ENCODE measurements at places on chromosomes 4 and X.

DNA sequence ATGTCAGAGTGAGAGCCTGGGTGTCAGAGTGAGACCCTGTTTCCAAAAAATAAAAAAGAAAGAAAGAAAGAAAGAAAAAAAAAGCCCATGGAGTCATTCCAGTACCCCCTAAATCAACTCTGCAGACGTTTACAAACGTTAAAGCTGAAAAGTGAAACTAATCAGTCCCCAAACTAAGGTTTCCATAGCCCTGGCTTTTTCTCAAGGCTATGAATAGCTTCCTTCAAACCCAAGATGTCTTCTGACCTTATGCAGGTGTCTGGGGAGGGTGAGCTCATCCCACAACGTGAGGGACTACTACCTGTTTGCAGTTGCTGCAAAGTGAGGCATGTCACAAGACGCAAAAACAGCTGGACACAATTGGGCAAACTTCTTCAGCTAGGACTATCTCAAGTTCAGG lies 144.0 kb downstream of the SH3KBP1 start:
- no peak for DNase-seq

- no peak for DNase-seq
Measured at GRCh38 chr4:7514789-7515188, 80.1 kb upstream of the PSAPL1 start.

DNA sequence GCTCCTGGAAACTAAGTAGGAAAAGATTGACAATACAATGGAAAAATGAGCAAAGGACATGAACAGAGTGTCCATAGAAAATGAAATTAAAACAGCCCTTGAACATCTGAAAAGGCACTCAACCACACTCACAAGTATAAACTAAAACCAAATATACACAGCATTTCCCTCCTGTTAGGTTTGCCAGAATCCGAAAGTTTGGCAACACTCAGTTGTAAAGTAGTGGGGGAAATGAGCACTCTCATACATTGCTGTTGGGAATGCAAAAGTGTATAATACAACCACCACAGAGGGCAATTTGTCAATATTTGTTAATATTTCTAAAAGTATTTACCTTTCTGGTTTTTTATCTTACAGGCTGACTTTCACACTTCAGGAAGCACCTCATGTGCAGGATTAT lies 84.2 kb upstream of the TMEM164 start:
- DNase-seq = no peak

- DNase-seq = peak; percentile 47
Measured at GRCh38 chr4:15754323-15754722, 23.8 kb upstream of the CD38 start.
